ENCODE measurements at places on chromosomes 7 and 10.

GRCh38 chr10:89029785-89030437 is 39.3 kb downstream of the FAS start:
- peak; percentile 72 for DNase-seq

DNA sequence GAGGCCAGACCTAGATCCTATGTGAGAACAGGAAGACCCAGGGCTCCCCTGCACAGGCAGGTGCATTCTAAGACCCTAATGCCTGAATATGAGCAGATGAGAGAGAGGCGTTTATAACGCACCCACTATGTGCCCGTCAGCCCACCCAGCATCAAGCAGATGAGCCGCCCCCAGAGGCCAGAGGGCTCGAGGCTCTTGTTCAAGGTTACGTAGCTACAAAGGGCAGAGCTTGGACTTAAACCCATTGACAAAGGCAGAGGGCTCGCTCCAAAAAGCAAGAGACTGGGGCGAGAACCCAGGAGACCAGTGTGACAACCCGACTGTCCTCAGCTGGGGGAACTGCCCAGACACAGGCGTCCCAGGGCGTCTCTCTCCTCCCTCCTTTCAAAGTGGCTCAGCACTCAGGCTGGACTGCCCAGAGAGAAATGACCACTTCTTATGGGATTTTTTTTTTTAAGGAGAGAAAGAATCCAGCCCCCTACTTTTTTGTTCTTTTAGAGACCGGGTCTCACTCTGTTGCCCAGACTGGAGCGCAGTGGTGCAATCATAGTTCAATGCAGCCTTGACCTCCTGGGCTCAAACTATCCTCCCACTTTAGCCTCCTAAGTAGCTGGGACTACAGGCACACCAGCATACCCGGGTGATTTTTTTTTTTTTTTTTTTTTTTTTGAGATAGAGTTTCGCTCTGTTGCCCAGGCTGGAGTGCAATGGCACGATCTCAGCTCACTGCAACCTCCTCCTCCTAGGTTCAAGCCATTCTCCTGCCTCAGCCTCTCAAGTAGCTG is 40.1 kb downstream of the TNRC18 start:
- no peak for DNase-seq

DNA sequence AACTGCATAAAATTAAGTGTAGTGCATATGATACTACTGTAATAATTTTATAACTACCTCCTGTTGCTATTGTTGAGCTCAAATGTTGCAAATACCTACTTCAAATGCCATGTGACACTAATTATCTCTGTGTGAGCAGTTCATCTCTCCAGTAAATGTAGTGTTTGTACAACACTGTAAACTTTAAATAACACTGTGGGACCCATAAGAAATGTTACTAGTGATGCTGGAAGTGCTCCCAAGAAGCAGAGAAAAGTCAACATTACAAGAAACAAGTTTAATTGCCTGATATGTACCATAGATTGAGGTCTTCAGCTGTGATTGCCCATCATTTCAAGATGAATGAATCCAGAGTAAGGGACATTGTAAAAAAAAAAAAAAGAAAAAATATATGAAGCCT is 39.9 kb downstream of the RALA start:
- DNase-seq, result no peak

DNA sequence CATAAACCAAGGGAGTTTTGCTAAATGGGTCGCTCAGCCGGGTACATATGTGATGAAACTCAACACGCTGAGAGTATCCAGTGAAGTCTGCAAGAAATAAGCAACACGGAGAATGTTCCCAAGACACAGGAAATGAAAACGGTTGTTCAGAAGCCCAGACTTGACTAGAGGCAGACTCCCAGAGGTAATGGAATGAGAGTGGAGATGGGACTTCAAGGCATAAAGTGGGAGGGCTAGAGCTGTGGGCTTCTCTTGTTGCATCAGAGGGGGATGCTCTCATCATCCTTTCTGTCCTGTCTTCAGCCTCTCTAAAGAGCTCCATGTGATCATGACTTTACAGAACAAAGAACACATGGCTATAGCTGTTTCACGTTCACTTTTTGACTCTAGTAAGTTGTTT is 88.3 kb downstream of the BAMBI start:
- no peak for DNase-seq

- DNase-seq, result no peak
These were observed 240.3 kb upstream of the KAT6B start for GRCh38 chr10:74586088-74586585.

DNA sequence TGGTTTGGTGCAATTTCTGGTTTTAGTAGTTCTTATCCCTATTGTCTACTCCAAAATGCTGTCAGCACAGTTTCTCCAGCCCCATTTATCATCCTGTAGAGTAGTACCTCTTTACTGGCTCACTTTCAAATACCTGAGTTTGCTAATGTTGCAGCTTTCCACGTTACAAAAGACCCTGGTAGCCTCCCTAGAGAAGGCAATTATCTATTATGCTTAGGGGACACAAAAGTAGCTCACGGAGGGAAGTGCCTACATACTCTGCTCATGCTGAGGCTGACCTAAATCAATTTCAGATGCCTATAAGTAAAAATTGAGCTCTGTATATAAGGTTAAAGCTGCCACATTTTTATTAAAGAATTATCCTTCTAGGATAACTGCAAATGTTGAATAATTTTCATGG is 603.6 kb downstream of the CNTNAP2 start:
- no peak for DNase-seq

DNA sequence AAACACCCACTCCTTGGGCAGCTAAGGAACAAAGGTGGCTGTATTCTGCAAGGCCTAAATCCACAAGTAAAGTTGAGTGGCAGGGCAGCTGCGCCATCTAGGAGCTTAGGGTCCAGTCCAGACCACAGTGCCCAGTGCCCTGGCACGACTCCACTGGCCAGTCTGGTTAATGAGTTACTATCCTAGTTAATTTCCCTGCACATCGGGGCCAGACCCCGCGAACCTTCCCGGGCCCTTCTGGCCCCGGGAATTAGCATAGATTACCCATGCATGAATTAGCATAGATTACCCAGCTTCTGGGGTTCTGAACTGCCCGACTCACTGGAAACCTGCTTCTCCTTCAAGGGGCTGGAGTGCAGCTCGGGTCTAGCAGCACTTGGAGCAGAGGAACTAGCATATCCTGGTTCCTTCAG is 3.2 kb upstream of the EMX2 start:
- DNase-seq, result no peak

GRCh38 chr10:7168414-7168813 is 242.4 kb downstream of the SFMBT2 start:
- no peak for DNase-seq

- peak; percentile 93 for DNase-seq
These were observed at the start of gene TYSND1 for GRCh38 chr10:70146489-70147258. TYSND1 (minus strand) TSS chr10:70146700; CDS start chr10:70146586, 114 bp downstream.

- DNase-seq, result no peak
These were observed 198.3 kb upstream of the YAE1 start for GRCh38 chr7:39367943-39368342.

GRCh38 chr7:115728518-115728917 is 302.0 kb downstream of the TFEC start:
- DNase-seq, result no peak

Measured in C1 segment of cervical spinal cord (tissue), 14 donors.